ENCODE measurements at places on chromosomes 2 and 18.

GRCh38 chr2:216535454-216535995, 36.9 kb downstream of the RPL37A start:
- DNase-seq, result no peak

DNA sequence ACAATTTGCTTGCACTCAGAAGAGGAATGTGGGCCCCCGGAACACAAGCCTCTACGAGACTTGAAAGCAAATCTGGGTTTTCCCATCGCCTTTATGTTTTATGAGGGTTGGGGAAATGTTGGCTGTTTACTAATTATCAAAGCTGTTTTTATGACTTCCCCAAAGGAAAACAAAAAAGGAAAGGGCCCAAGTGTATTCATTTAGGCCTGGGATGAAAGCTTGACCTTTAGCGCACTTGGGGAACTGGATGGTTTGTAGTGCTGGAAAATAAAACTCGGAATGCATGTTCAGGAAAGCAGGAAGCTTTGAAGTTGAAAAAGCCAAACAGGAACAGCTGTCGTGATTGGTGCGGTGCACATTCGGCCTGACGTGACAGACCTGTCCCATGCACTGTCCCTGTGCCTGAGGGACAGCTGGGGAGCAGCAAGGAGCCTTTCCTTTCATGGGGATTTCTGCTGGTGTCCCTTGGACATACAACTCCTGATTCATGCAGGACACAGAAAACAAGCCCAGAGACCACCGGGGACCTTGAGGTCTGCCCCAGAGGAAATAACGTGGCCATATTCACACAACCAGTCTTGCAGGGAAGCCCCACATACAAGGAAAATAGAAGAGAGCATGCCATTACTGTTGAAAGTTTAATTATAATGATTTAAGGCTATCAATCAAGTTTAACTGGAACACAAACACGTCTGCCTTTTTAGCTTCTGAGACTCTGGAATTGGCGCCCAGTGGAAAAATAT, 169.7 kb upstream of the APCDD1 start:
- no peak for DNase-seq

DNA sequence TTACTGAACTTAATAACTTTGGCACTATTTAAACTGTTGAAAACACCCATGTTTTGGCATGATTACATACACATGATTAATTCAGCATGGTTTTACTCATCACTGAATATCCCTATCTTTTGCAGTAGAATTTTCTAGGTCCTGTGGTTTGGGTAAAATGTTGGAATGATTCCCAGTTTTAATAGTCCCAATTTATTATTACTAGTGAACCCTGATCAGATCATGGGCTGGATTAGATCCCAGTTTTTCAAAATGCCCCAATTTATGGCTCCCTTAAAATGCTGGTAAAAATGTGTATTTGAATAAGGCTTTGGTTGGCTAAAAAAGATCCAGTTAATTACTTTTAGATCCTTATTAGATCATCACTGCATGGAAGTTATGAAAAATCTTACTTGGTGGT, 273.6 kb upstream of the NRP2 start:
- DNase-seq, result no peak

GRCh38 chr2:47309952-47310800, 92.8 kb upstream of the MSH2 start:
- no peak for DNase-seq

DNA sequence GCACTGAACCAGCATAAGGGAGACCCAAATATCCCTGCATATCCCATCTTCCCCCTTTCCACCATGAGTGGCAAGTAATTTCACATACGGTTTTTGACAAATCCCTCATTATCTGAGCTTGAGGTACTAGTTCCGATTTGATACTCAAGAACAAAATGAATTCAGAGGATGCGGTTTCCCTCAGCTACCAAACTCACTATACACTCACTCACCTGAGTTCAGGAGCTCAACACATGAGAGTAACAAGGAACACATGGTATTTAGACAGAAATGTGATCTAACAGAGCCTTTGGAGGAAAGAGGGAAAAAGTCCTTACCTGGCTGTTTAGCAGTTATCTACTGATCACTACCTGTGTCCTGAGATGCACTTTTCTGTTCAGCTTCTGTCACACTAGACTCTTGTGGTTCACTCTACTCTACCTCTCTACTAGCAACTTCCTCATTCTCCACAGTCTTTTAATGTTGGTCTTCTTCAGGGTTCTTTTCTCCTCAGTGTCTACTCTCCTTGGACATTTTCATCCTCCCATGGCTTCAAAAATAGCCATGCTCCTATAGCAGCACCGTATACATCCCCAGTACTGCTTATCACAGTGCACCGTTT, 25.1 kb downstream of the ASXL2 start:
- DNase-seq, result no peak

GRCh38 chr2:207117668-207118067, 48.1 kb downstream of the KLF7 start:
- no peak for DNase-seq

DNA sequence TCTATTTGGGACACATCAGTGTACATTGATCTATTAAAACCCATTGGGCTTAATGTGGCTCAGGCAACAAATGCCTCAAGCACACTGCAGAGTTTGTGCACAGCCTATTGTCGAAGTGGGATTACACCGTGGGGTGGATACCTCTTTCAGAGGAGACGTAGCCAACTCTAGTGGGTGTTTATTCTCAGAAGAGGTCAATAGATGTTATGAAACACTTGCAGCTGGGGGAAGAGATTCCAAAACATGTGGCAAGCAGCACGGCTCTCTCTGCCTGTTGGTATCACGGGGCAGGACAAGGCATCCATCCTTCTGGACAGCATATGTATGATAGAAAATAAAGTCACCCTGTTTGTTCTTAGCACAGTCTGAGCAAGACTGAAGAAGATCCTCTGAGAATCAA, 121.4 kb upstream of the COPS8 start:
- DNase-seq, result no peak

DNA sequence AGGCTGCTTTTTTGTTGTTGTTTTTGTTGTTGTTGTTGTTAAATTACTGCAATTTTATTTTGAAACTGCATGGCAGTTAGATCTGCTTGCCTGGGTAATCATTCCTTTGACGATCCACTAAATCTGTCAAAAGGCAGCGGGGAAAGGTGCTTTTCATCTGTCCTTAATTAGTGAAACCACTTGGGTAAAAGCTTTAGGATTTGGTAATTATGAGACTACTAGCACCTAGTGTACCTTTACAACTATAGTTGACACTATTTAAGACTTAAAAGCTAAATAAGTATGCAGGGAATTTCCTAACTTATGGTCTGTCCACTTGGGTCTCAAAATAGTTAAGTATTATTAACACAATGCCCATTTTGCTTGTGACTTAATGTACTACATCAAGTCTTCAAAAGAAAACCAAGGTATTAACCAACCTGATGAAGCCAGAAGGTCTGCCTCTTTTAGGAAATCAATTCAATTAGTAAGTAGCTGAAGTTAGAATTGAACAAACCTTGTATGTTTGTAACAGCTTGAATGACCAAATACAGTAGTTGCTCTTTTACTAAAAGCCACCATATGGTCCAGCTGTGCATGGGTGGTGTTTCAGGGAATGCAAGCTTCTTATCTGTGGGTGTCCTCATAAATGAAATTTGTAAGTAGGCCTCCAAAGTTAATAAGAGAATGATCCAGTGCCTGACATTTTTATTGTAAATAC, 44.8 kb downstream of the NAB1 start:
- no peak for DNase-seq

- DNase-seq, result no peak
Observed at GRCh38 chr2:105796131-105796638, 51.5 kb downstream of the NCK2 start.

- DNase-seq, result no peak
Observed at GRCh38 chr2:66984864-66985263, 412.3 kb upstream of the ETAA1 start.

DNA sequence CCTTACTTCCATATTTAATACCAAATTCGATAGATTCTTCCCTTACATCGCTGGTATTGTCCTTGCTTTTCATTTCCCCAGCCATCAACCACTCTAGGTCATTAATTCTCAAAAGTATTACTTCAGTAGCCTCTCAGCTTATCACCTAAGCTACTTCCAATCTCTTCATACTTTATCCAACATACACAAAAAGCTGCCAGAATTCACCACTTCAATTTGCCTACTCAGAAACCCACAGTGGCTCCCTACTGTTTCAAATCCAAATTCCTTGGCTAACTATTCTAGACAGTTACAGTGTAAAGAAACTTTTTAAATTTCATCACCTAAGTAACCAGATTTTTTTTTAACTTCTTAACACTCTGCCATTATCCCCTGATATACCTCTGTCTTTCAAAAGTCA, 4.7 kb downstream of the SLC25A12 start:
- DNase-seq, result no peak

DNA sequence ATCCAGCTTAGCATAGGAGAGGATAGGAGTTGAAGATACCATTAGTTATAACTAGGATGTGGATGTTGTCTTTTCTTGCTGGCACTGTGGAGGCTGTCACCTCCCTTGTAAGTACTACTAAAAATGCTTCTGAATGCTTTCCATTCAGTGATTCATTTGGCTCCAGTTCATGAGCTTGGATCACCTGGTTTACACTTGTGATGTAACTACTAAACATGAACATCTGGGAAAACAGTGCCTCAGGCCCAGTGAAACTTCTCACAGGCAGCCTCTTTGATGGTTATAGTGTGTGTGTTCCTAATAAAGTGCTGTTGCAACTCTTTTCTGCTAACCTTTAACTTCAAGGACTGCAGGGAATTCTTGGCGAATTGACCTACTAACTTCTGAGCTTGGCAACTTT, 13.0 kb upstream of the SLC9A2 start:
- DNase-seq, result no peak

- DNase-seq, result no peak
Observed at GRCh38 chr18:62245177-62245576, 58.1 kb downstream of the RELCH start.

- DNase-seq, result no peak
Observed at GRCh38 chr2:60438131-60438530, 115.3 kb downstream of the BCL11A start.

DNA sequence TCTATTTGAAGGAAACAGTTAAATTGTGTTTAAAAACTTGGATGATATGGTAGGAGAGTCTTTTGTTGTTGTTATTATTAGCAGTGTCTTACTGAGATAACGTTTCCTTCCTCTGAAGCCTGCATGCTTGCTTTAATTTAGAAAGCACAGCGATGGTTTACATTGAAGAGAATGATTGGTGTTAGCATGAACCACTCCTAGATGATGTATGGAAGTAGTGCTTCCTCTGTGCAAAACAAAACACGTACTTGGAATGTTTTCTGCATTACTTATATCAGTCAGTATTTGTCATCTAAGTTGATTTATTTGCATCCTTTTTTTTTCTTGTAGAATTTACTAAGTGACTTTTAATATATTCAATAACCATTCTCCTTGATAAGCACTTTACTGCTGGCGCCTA, 89.0 kb downstream of the UGGT1 start:
- no peak for DNase-seq

GRCh38 chr2:200296118-200296517, 10.4 kb upstream of the SPATS2L start:
- DNase-seq, result no peak

GRCh38 chr2:216328347-216328746, 43.9 kb downstream of the MARCHF4 start:
- DNase-seq, result no peak

DNA sequence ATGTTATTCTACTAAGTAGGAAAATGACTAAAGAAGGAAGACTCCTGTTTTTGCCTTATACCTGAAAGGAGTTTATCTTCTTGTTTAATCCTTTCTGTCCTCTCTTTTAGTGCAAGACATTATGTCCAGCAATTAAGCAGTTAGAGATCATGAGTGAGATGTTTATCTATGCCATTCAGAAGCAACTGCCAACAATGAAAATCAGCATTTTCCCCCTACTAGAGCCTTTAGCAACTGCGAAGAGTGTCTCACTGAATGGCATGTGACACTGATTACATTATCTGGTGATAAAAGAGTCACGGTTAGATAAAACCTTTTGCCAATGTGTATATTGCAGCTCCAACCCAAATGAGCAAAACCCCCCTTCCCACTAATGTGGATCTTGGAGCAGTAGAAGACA, 357.7 kb upstream of the SYT4 start:
- DNase-seq, result no peak

- no peak for DNase-seq
Observed at GRCh38 chr2:188369365-188369764, 77.7 kb downstream of the GULP1 start.

- peak; percentile 6 for DNase-seq
Observed at GRCh38 chr2:191758518-191759507, 80.9 kb downstream of the NABP1 start.

DNA sequence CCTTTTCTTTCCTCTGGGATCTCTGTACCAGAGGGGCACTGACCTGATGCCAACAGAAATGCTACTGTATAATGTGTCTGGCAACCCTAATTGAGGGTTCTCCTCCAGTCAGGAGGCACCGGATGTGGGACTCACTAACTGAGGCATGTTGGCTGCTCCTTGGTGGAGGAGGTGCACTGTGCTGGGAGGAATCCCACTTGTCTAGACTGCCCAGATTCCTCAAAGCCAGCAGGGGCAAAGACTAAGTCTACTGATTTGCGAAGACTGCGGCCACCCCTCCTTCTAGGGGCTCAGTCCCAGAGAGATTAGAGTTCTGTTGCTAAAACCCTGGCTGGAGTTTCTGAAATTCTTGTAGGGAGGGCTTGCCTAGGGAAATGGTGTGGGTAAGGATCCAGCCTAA, 1192.1 kb downstream of the DPP10 start:
- DNase-seq, result no peak

DNA sequence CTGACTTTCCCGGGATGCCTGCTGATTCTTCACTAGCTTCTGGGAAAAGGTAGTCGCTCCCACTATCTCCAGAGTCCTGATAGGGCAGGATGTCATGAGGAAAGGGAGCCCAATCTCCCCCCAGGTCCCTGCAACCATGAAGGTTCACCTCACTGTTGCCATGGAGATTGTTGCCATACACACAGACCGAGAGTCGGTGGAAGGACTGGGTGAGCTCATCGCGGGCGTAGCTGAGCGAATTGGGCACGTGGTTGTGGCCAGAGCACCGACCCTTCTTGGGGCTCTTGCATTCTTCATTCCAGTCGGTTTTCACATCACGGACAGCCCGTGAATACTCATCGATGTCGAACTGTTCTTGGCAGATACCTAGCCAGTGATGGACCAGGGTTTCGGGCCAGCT, 97.4 kb downstream of the MEP1B start:
- DNase-seq, result no peak

DNA sequence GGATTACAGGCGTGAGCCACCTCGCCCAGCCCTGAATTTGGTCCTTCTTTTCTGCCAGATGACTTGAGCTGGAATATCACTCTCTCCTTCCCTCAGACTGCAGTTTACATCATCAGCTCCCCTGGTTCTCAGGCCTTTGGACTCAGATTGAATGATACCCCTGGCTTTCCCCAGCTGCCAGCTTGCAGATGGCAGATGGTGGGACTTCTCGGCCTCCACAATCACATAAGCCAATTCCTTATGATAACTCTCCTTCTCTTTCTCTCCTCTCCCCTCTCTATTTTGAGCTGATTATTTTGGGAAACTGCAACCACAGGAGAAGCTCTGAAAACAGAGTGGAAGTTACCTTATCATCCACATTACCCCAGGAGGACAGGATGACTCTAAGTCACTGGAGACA, 33.4 kb upstream of the ATP8B1 start:
- DNase-seq, result no peak

- no peak for DNase-seq
Observed at GRCh38 chr18:35998967-35999366, 26.5 kb downstream of the RMP24 start.

- DNase-seq, result no peak
Observed at GRCh38 chr2:135586148-135586547, 54.9 kb downstream of the R3HDM1 start.

- no peak for DNase-seq
Observed at GRCh38 chr2:96863575-96864342, 5.9 kb upstream of the ANKRD39 start.

- DNase-seq, result no peak
Observed at GRCh38 chr2:205245652-205246051, 436.6 kb upstream of the NRP2 start.

All from activated T-helper 1 cell treated with anti-CD3 and anti-CD28 coated beads, Interleukin-2, amount 50 U/mL, for 16 hours (primary cell).